ENCODE measurements at places on chromosomes 13 and 19.
A peak's percentile ranks its signal among the peaks of the same experiment; 100 is the strongest.

DNA sequence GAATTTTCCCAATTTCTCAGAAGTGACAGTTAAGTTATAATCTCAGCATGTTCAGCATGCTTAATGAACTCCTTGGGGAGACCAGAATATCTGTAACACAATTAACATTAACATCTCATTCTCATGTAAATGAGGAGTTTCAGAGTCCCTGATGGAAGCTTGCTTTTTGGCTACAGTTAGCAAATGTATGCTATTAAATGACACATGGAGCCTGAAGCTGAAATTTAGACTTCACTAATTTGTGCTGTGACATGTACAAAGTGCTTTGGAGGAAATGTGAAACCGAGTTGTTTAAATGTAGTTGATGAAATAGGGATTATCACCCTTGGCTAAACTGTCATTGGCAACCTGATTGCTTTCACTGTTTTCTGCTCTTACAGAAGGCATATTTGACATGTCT, 2265.1 kb upstream of the PCDH20 start:
- DNase-seq: no peak

DNA sequence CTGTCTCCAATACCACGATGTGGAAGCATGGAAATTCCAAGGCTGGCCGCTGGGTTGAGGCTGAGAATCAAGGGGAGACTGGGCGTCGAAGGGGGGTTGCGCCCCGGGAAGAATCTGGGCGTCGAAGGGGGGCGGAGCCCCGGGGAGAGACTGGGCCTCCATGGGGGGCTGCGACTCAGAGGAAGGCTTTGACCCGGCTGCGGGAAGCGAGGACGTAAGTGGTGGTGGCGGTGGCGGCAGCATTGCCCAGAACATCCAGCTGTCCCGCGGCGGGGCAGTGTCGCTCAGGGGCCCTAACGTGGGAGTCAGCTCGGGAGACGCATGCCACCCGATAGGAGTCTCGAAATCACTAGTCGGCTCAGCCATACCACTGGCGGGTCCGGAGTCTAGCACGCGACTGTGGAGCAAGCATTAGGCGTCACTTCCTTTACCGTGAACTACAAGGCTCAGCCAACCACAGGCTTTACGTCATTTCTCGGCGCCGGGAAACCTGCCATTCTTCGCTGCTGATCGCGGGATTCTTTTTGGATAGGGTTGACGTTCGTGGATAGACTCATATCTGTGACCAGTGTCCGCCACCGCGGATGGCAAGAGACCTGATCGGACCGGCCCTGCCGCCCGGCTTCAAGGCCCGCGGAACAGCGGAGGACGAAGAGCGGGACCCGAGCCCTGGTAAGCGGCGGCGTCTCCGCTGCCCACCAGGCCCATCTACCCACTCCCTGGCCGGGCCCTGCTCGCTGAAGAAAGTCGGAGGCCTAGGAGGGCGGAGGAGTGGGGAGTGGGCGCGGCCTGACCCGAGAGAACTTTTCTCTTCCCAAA, at the start of the genes GPALPP1 and NUFIP1:
Gene GPALPP1 (plus strand): TSS at position 468 of the 819 bp plus-strand sequence. CDS start 117 bp downstream, at position 585.
Gene NUFIP1 (minus strand): TSS at position 401 of the 819 bp plus-strand sequence. CDS start 35 bp downstream, at position 366.
- DNase-seq: peak; percentile 81

DNA sequence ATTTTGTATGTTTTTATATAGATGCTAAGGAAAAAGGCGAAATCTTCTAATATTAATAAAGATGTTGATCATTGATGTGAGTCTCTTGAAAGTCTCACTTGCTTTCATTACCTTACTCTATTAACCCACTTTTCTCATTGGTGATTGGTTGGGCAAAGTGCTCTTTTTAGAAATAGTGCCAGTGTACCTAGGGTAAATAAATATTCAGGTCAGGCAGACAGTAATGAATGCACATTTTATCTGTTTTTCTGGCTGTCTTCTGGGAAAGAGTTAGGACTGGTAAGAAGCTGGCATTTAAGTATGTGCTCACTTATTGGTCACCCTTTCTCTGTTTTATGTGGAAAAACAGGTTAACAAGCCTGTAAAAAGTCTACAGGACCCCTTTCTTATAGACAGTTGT, 11.2 kb downstream of the SERP2 start:
- DNase-seq: no peak

DNA sequence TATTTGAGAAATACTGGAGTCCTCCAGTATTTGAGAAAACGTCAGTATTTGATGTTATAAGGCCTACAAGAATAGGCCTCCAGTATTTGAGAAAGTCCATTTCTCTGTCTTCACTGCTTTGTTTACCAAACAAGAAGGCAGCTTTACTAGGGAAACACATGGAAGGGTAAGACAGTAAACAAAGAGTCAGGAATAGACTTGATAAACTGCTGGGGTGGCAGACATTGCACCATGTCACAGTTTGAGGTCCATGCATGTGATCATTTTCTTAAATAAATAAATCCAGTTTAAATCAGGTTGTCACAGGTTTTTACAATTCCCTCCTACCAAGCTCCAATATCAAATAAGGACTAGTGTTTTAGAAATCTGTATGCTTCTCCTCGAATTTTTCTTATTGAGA, 1431.0 kb upstream of the SPRY2 start:
- no peak for DNase-seq

DNA sequence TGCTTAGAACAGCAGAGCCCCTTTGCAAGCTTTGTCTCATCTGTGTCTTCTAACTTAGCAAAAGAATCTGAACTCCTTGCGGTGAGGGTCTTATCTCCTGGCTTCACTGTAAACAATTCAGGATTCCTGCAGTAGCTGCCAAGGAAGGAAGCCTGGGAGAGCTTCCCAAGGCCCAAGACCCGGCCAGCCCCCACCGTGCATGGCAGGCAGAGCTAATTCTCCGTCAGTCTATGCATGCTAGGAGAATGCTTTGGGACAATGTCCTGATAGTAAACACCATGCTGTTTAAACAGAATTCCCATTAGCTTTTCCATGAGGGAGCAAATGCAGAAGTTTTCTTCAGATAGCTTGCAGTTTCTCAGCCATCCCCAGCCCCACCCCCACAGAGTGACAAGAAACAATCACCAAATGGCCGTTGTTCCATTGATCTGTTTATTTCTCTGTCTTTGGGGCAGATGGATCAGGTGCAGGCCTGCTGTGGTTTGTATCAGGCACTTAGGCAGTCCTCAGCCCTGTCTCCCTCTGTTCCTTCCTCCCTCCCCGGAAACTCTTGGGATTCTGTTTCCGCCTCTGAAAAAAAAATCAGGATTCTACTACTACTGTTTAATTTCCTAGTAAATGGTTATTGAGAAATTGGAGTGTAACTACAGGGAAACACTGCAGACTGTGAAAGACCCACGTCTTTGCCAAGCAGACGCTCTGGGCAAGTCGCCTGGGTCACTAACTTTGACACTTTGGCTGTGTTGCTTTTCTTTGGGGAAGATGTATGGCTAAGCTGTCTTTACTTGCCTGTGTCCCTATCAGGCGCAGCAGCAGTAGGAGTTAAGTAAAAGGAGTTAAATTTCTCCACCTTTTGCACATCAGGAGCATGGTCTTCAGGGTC, 40.7 kb upstream of the SPATA13 start:
- no peak for DNase-seq

GRCh38 chr13:47337781-47338507, 441.1 kb upstream of the HTR2A start:
- DNase-seq: no peak

DNA sequence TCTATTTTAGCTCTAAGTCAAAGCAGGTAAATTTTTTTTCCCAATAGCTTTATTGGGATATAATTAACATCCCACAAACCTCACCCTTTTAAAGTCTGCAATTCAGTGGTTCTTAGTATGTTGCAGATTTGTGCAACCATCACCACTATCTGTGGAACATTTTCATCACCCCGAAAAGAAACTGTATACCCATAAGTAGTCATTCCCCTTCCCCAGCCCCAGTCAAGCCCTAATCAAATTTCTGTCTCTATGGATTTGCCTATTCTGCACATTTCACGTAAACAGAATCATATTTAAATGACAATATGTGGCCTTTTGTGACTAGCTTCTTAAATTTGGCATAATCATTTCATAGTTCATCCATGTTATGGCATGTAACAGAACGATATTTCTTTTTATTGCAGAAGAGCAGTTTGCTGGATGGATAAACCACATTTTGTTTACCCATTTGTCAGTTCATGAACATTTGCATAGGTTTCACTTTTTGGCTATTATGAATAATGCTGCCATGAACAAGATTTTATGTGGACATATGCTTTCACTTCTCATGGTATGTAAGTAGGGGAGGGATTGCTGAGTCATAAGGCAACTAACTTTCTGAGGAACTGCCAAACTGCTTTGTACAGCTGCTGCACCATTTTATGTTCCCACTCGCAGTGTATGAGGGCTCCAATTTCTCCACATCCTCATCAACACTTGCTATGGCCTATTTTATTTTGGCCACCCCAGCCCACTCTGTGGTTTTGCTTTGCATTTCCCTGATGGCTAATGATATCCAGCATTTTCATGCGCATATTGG, 10.9 kb downstream of the SLC46A3 start:
- DNase-seq: no peak

- DNase-seq: no peak
Measured at GRCh38 chr19:40582467-40582866, 5.8 kb downstream of the SHKBP1 start.

- DNase-seq: no peak
Measured at GRCh38 chr19:377801-378581, 31.0 kb downstream of the C2CD4C start.

DNA sequence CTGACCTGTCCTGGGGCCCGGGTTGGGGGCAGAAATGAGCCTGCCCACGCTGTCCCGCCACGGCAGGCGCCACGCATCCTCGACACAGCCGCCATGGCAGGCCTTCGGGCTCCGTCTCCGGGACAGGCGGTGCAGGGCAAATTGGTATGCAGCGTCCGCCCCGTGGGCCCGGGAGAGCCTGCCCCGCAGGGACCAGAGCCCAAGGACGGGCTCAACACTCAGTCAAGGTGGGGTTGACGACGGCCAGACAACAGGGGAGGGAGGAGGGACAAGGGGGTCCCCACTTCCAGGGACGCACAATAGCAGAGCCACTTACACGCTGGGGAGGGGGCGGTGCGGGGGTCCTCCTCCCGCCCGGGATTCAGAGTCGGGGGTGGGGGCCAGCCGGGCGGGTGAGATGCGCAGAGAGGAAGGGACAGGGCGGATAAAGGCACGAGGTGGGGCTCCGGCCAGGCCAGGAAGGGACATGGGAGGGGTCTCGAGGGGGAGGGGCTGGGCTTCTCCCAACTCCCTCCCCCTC, 1.2 kb downstream of the CTXN1 start:
- DNase-seq: no peak

- DNase-seq: no peak
Measured at GRCh38 chr13:23618341-23618740, 48.1 kb downstream of the TNFRSF19 start.

DNA sequence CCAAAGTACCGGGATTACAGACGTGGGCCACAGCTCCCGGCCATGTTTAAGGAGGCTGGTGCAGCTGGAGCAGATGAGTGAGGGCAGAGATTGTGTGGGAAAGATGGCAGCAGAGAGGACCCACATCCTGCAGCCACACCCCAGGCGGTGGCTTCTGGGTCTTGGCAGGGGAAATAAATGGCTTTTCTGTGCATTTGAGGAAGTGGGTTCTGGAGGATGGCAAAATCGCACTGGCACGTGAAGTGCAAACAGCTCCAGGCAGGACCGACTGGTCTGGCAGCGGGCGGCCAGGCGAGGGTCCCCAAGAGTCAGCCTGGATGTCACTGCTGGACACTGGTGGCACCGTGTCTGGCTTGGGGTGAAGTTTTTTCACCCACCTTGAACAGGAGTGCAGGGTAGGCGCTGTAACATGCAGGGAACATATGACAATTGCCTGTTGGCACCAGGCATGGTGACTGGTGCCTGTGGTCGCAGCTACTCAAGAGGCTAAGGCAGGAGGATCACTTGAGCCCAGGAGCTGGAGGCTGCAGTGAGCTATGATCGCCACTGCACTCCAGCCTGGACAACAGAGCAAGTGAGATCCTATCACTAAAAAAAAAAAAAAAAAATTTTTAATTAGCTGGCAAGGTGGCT, 8.4 kb downstream of the B3GNT3 start:
- no peak for DNase-seq

DNA sequence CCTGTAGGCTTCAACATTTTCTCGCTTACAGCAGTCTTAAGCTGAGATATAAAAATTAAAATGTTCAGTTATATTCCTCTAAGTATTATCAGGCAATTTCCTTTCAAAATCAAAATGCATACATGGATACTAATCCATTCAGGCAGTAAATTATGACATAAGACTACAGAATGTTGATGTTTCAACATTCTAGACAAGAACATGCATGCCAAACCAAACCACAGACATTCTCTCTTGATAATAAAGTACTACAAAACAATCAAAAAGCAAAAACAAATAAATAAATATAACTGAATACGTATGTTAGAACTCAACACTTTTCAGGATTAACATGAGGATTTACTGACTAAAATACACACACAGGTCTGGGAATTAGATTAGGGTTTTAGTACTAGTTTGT, 7.7 kb downstream of the DIS3 start:
- no peak for DNase-seq

- no peak for DNase-seq
Measured at GRCh38 chr19:7792281-7792680, 29.2 kb downstream of the CLEC4M start.

DNA sequence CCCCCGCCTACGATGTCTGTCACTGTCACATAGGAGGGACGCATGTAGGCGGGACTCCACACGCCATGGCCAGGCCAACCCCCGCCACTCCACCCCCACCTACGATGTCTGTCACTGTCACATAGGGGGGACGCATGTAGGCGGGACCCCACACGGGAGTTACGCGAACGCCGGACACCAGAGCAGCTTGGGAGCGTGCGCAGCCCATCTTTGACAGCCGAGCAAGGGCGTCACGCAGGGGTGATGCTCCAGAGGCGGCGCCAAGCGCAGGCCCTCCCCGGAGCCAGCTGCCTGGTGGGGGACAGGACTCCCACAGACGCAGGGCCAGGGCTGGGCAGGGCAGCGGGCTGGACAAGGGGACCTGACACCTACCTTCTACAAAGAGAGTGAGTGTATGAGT, 20.0 kb downstream of the ZNF787 start:
- DNase-seq: no peak

DNA sequence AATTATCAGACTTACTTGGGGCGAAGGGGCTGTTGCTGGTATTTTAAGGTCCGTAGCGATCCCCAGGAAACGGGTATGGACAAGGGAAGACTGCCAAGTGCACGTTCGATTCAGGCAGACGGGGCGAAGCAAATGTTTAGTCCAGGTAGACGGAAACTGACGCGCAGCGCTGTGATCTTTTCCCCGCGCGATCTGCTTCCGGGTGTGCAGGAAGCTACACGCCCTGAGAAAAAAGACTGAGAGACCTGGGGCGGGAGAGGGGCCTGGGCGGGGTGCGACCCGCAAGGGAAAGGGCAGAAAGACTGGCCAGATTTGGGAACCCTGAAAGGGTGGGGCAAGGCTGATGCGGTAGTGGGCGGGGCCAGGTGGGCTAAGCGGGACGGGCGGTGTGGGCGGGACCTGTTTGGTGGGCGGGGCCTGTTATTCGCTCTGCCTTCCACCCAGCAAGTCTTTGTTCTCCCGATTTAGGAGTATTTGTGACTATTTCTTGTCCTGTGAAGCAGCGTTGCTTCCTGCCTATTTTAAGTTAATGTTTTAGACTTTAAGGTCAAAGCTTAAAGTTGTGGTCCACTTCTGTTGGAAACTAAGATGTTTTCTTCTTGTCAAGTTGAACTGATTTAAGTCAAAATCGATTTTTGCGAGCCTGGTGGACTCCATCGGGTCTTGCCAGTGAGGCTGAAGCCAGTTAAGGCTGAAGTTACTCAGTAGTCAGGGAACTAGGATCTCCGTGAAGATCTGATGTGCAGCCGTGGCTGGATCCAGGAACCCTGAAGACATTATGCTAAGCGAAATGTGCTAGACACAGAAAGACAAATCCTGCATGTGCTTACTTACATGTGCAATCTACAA, at the start of gene ZNF836:
Gene ZNF836 (minus strand): TSS at position 301 of the 849 bp plus-strand sequence. CDS start 3,549 bp downstream, outside the sequence.
- DNase-seq: peak; percentile 77

Data from stimulated activated CD8-positive, alpha-beta memory T cell treated with anti-CD3 and anti-CD28 coated beads, Interleukin-2, amount 100 ng/mL, for 1 hour (primary cell).